ENCODE measurements at places on chromosomes 7 and 10. TPM values are rescaled to one million over a fixed set of nuclear protein-coding genes. Genes with fewer than 3 reads are reported as not detected.

FAM3C gene
- 36.7 TPM for total RNA-seq

ZNF425 gene
- total RNA-seq: 1.9 TPM

AGBL3 gene
- total RNA-seq: 0.84 TPM

GRCh38 chr10:111077785-111078504, 1.1 kb downstream of the ADRA2A start:
- ATAC-seq: no peak

DNA sequence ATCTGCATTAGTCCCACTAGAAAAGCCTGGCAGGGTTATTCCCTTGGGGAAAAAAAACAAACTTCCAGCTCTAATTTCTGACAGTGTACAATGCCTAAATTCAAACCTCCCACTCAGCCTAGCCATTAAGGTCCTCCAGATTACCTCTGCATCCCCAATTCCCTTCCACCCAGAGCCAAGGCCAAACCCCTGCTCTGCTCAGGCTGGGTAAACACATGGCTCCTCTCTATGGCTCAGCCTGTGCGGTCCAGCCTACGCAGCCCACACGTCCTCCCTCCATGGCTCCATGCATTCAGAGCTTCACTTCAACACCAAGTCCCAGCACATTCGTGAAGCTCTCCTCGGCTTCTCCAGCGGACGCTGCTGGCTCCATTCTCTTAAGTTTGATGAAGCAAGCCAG, 5.2 kb downstream of the DLG5 start:
- ATAC-seq: no peak

GRCh38 chr10:33139181-33139646, 181.2 kb upstream of the ITGB1 start:
- no peak for ATAC-seq

DNA sequence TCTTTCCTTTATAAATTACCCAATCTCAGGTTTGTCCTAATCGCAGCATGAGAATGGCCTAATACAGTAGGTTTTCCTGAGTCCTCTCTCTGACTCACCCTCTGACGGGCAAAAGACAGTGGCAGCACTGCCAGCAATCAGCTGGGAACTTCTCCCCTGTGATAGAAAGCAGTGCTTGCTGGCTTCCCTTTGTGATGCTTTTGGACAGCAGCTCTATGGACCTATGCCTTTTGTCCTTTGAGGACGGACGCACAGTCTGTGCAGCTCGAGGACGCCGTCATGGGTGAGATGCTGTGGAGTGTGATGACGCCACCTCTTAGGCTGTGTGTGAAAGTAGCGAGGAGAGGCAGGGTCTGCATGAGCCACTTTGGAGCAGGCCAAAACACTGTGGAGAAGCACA, 68.8 kb downstream of the KIAA1217 start:
- peak; percentile 83 for ATAC-seq

DNA sequence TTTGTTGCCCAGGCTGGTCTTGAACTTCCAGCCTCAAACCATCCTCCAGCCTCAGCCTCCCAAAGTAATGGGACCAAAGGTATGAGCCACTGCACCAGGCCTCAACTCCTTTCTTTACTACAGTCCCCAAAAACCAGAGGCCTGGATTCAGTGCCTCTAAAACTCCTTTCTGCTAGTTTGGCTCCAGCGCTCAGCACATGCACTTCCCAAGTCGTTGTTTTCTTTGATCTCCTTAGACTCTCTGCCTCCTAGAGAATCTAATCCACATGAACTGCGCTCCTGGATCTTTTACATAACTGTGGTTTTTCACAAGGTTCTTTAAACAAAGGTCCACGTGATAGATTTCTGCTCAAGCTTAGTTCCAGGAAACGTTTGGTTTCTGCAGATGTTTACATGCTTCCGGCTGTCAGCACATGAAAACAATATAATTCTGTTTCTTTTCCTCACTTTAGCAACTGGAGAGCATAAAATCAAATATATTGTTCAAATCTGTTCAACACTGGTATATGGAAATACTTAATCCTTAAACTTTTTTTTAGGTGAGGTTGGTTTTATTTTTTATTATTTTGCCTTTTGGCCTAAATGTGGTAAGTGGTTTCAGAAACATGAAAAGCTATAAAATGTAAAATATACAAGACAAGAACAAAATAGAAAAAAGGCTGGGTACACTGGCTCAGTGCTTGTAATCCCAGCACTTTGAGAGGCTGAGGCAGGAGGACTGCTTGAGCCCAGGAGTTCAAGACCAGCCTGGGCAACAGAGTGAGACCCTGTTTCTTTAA, 270.5 kb upstream of the MKLN1 start:
- ATAC-seq: peak; percentile 65

DNA sequence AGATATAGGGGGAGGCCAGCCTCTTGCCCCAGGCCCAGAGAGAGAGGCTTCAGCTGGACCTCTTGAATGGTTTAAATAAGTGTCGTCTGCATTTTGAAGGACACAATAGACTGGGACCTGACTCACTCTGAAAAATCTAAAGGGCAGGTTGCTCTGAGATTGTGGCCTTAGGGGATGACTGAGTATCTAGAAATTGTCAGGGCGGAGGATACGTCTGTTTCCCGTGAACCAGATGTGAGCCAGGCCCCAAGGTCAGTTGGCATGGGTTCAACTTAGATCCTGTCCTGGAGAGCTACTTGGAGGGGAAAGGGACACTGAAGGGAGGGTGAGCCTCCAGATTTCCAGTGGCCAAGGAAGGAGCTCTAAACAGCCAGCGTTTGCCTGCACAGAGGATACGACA, 110.2 kb downstream of the CHN2 start:
- ATAC-seq: peak; percentile 38

Measured in esophagus mucosa (tissue), 1 donor.